ENCODE measurements at places on chromosomes 4 and X. TPM values are rescaled to one million over a fixed set of nuclear protein-coding genes. Genes with fewer than 3 reads are reported as not detected.

The HPSE gene
- total RNA-seq: 0.55 TPM

The NKX3-2 gene
- 20.4 TPM for total RNA-seq

The CENPI gene
- 3.0 TPM for total RNA-seq

DNA sequence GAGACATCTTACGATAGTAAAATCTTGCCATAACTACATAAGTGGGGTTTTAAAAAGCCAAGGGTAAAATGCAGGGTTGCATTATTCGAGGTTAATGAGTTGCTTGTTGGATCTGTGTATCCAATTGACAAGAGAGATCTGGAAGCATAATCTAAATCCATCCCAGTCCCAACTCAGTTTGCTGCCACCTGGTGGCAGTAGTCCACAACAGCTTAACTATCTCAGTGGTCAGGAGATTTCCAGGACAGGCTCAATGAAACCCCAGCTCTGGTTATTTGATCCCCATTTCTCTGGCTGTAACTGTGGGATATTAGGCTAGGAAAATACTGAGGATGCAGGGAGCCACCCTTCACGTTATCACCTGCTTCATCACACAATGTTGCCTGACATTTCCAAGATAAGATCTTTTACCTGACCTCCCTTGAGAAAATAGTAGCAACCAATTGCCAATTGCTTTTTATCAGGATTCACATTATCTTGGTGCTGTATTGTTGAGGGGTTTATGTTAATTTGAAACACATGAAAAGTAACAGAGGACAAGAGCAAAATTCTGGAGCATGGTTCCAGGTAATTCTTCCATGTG lies 88.2 kb upstream of the TNIP3 start:
- no peaks in the 10 kb centered on the region for H3K4me1 ChIP-seq
- peak; percentile 68 for DNase-seq
- H3K4me3 ChIP-seq: no peak overlapping the region

GRCh38 chrX:44344194-44344593 lies 722 bp upstream of the EFHC2 start:
- H3K36me3 ChIP-seq: no peaks in the 10 kb centered on the region
- H3K4me3 ChIP-seq: peak overlapping the region; percentile 47

GRCh38 chr4:164251257-164251656 lies 502.7 kb upstream of the SMIM31 start:
- no peak overlapping the region for H3K27ac ChIP-seq
- H3K4me3 ChIP-seq: no peak overlapping the region
- H3K36me3 ChIP-seq: no peaks in the 10 kb centered on the region
- DNase-seq: no peak
- no peaks in the 10 kb centered on the region for H3K4me1 ChIP-seq
- H3K27me3 ChIP-seq: no peaks in the 10 kb centered on the region

GRCh38 chrX:7050271-7050670 lies 97.2 kb upstream of the STS start:
- H3K4me3 ChIP-seq: no peak overlapping the region
- no peaks in the 10 kb centered on the region for H3K36me3 ChIP-seq
- H3K27me3 ChIP-seq: no peaks in the 10 kb centered on the region
